ENCODE measurements at places on chromosomes 11 and 22.

- no peak for DNase-seq
Measured at GRCh38 chr11:57476757-57477506, 16.6 kb downstream of the RTN4RL2 start.

DNA sequence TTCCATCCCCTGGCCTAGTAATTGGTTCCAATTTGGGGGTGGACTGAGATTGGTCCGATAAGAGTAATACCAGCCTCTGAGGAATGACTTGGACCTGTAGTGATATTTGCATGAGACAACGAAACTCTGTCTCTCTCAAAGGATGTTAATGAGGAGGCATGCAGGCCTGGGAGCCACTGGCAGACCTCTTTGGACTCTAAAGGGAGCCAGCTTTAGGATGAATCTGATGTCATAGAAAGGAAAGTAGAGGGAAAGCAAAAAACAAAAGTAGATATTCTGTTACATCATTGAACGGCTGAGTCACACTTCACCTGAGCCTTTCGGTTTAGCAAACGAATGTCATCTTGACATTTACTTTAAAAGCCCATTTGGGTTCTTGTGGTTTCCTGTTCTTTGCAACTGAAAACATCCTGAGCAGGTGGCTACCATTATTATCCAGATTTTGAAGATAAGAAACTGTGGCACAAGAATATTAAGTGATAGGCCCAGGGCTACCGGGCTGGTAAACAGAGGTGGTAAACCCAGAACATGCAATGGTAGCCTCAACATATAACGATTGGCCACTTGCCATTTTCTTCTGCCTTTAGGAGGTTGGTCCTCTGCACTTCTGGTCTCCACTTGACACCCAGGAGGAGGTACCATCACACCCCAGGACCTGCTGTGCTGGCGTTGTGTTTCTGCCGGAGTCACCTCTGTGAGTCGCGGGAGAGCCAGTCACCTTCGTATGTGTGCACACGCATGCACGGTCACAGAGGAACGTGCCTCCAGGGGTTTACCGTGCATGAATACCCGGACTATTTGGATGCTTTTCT is 42.7 kb downstream of the RTL6 start:
- no peak for DNase-seq

- no peak for DNase-seq
Measured at GRCh38 chr11:72970557-72971118, 156.4 kb downstream of the ATG16L2 start.

DNA sequence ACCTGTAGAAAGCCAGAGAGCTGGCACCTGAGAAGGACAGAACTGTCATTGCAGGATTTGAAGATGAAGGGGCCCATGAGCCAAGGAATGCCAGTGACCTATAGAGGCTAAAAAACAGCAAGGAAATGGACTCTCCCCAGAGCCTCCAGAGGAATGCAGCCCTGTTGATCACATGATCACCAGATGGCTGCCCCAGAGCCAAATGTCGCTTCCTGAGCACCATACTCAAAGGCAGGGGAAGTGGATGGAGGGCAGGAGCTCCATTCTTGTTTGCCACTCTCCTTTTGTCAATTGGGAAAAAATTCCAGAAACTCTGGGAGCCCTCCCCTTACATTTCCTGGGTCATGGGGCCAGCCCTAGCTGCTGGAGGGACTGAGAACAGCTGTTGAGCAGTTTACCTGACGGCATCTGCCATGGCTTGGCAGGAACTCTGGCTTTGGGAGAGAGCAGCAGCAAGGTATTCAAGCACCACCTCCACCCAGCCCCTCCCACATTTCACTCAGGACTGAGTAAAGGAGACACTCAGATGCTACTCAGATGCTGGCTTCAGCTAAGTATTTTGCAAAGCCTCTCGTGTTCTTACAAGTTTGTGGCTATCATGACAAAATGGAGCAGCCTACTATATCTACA is 46.9 kb downstream of the DKK3 start:
- DNase-seq: no peak

DNA sequence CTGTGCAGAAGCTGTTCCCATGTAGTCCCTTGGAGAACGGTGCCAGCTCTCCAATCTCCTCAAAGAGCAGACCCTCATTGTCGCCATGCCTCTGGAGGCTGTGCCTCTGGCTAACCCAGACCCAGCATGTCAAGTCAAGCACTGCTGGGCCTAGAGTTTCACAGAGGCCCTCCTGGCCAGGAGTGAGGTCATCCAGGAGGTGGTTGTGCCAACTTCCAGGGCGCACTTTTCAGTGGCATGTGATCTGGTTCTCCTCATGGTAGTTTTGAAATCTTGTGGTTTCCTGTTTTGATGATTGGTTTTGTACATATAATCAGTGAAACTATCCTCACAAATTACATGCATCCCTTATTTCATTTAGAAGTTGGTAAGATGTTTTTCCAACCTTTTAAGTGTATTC is 78.9 kb downstream of the PPFIBP2 start:
- no peak for DNase-seq

Data from pulmonary artery endothelial cell (primary cell).